Stromal cell of bone marrow (primary cell): ENCODE measurements at places on chromosomes 2 and 18.
A peak's percentile ranks its signal among the peaks of the same experiment; 100 is the strongest.

- no peak for DNase-seq
These were observed 19.4 kb downstream of the RRM2 start for GRCh38 chr2:10141736-10142639.

DNA sequence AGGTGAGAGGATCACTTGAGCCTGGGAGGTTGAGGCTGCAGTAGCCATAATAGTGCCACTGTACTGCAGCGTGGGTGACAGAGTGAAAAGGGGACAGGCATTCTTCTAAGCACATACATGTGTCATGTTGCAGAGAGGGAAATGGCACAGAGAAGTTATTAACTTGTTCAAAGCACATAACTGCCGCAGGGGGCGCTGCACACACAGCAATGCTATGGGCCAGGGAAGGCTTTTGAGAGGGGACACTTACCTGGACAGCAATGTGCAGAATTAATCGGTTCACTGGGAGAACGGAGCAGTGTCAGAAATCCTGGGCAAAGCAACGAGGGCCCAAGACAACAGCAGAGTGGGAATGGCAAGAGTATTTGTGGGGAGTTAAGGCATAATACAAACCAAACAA, 2.4 kb downstream of the SCYGR8 start:
- no peak for DNase-seq

- DNase-seq = no peak
These were observed 39.5 kb downstream of the TGOLN2 start for GRCh38 chr2:85288244-85288725.

DNA sequence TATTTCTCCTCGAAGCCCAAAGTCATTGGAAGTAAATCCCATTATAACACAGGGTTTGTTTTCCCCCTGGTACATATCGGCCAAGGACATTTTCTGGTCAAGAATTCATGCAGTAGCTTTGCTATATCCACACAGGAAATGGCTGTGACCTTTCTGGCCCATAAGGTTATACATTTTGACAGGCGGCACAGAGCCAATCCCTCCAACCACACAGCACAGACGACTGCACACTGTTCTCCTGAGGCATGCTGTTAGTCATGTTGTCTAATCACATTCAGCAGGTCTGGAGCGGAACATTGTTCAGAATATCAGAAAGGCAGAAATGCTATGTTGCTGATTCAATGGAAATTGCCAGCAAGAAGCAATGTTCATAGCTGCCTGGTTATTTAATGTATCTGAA, 742.3 kb upstream of the SLC8A1 start:
- peak; percentile 23 for DNase-seq

GRCh38 chr2:240400371-240401161, 34.9 kb upstream of the GPC1 start:
- no peak for DNase-seq

- DNase-seq = no peak
These were observed 734.4 kb downstream of the CBLN2 start for GRCh38 chr18:71809711-71810110.

GRCh38 chr2:44330801-44331200, 30.5 kb downstream of the PREPL start:
- no peak for DNase-seq

DNA sequence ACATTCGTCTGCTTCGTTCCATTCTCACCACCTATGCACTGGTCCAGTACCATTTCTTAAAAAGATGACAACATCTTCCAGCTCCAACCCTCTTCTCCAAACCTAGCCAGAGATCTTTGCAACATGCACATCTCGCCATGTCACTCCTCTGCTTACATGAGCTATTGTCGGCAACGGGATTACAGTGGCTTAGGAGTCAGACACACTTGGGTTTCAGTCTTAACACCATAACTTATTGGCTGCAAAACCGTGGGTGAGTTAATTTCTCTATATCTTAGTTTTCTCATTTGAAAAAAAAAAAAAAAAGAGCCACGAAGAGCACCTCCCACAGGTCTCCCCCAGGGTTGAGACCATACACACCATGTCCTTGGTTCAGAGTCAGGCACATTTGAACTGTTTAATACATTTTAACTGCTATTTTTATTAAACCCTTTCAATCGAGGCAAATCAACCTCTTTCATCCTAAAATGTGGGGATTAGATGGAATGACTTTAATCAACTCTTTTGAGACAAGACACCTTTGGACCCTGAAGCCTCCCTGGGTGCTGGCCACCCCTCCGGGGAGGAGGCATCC, 889 bp downstream of the ANKRD29 start:
- no peak for DNase-seq

DNA sequence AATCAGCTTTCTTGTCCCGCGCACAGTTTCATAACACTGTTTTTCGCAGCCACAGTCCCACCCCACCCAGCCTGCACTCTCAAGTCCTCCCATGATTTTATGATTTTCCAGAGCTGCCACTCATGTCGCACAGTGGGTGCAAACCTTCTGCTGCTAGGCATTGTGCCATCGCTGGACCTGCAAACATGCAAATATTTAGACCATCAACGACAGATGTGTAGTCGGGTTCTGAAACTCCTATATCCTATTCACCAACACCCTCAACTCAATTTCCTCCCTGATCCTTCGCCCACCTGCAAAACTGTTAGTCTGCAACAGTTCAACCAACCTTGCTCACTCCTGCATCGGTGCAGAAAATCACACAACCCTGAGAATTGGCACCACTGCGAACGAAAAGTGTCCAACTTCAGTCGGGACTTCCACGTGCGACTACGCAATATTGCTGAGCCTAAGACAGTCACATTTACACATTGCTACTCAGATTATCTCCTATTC, 871 bp upstream of the ALS2 start:
- no peak for DNase-seq

DNA sequence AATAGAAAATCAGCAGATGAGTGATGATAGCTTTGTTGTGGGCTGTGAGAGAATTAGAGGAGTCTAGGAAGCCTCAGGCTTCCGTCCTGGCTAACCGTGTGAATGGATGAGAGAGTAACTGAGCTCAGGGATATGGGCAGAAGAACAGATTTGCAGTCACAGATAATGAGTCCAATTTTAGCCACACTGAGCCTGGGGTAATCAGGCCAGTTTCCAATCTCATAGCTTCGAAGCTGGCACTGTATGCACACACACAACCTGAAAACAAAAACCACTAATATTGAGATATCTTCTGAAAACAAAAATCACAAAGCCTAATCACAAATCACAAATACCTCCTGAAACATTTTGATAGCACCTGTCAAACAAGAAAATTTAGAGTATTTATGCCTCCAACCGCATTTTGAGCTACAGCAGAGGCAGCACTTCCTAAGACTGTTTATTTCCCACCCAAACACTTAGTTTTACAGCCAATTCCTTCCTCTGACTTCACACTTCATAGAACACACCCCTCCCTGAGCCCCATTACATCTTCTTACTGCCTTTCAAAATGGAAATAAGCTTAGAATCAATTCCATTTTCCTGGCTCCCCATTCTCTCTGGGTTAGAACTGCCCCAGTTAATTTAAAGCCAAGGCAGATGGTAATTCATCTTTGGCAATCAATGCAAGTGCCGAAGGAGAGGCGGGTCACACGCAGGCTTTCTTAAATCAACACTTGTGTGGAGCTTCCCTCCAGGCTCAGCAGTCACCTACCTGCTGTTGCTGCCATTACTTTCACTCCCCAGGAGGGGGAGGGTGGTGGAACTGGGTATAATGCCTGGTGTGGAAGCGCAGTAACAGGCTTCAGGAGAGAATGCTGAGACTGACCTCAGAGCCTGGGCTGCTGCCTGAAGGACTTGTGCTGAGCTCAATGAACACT, 18.9 kb downstream of the TTR start:
- DNase-seq = no peak
